ENCODE measurements at places on chromosomes 2 and 18.

DNA sequence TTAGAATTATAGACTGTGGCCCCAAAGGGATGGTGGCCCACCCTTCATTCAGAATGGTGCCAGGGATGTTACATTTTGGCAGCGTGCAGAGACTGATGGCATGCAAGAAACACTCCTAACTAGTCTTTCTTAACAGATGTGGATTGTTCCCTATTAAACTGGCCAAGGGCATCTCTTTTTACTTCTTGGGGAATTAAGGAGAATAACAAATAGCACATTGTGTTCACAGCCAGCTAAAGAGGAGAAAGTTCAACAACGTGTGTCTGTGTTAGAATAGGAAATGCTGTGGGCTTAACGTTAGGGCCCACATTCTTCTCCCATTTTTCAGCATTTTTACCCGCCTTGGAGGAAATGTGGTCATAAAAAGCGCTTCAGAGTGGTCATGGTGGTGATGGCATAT is 404.8 kb downstream of the CDH2 start:
- DNase-seq = no peak

DNA sequence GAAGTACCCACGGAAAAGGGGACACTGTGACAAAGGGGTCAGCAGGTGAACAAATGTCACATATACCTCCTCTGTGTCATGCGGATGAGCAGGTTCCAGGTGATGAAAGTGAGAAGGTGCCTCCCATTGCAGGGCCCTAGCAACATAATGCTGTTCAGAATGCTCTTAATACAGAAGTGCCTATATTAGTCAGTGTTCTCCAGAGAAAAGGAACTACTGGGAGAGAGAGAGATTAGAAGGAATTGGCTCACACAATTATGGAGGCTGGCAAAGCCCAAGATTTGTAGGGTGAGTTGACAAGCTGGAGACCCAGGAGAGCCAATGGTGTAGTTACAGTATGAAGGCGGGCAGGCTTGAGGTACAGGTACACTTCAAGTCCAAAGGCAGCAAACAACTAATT is 98.1 kb upstream of the CDC42EP3 start:
- no peak for DNase-seq

DNA sequence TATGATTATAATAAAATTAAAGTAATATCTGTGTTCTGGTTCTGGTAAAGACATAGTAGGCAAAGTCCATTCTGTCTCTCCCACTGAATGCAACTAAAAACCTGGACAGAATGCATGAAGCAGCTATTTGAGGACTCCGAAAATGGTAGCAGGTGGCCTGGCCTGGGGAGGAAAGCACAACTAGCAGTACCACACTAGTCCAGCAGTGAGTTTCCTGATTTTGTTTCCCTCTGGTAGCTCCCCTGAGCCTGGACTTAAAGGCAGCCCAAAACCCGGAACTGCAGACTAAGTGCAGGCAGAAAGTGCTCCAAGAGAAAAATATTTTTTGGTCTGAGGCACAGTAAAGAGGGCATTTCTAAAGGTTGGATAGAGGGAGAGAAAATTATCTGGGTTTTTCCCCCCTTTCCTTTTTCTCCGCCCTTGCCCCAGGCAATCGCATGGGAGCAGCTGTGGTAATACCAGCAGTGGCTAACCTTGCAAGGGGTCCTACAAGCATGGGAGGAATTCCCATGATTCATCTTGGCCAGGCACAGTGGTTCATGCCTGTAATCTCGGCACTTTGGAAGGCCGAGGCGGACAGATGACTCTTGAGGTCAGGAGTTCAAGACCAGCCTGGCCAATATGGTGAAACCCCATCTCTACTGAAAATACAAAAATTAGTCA is 32.3 kb downstream of the ASXL2 start:
- DNase-seq = no peak

GRCh38 chr2:158357699-158358098 is 98.9 kb downstream of the CCDC148 start:
- peak; percentile 84 for DNase-seq

All from bronchial epithelial cell (primary cell).